Cortex of kidney (tissue), 1 donor: ENCODE measurements at places on chromosomes 3 and 15.

GRCh38 chr15:23860290-23861245 lies 173.5 kb upstream of the NDN start:
- no peak for DNase-seq

DNA sequence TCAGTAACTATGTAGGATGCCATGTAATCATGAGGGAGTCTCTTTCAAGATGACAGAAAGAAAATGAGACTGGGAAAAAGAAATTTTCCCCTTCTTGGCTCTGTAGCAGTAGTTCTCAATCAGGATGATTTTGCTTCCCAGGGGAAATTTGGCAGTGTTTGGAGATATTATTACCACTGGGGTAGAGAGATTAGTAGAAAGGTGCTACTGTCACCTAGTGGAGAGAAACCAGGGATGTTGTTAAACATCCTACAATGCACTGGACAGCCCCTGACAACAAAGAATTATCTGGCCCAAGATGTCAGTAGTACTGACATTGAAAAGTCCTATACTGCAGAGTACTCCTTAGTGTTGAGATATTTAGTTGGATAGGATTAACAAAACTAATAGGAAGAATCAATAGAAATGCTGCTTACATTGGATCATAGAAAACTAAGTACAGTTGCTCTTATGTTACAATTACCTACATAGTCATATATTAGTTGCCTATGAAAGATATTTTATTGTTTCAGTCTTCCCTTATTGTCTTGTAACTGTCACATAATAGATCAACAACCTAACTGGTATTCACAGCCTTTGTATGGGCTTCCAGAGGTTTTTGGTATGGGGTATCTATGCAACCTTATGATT lies 433.3 kb downstream of the RAP2B start:
- no peak for DNase-seq

- no peak for DNase-seq
These were observed 31.7 kb downstream of the FRMD5 start for GRCh38 chr15:44163370-44163769.

DNA sequence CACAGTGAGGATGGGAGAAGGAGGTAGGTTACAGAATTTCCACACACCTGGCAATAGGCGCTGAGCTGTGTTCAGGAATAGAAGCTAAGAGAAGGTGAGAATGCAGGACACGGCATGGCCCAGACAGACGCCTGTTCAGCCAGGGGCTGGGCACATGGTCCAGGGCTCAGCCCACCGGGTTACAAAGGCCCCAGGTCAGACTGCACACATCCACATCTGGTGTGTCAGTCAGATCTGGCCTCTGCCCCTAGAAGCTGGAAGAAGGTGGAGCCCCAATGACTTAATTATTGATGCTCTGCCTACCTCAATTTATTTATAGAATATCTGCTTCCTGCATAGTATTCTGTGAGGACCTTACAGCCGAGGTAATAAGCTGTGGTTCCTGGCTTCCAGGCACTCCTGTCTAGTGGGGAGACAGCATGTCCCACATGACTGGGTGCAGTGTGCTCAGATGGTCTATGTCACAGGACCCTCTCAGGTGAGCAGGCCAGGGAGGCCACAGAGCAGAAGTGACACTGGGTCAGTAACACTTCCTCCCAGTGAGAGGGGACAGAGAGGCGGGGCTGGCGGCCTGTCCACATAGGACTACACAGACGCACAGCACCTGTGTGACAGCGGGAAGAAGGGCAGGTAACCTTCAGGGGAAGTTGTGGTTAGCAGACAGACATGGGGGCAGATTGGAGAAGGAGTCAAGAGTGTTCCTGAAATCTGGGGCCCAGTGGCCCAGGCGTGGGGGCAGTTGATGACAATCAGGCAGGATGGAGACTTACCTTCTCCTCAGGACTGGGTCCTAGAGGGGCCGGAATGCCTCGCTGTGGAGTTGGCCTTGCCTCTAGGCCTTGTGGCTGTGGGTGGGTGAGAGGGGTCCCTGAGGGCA lies 38.6 kb upstream of the PLXNA1 start:
- no peak for DNase-seq

DNA sequence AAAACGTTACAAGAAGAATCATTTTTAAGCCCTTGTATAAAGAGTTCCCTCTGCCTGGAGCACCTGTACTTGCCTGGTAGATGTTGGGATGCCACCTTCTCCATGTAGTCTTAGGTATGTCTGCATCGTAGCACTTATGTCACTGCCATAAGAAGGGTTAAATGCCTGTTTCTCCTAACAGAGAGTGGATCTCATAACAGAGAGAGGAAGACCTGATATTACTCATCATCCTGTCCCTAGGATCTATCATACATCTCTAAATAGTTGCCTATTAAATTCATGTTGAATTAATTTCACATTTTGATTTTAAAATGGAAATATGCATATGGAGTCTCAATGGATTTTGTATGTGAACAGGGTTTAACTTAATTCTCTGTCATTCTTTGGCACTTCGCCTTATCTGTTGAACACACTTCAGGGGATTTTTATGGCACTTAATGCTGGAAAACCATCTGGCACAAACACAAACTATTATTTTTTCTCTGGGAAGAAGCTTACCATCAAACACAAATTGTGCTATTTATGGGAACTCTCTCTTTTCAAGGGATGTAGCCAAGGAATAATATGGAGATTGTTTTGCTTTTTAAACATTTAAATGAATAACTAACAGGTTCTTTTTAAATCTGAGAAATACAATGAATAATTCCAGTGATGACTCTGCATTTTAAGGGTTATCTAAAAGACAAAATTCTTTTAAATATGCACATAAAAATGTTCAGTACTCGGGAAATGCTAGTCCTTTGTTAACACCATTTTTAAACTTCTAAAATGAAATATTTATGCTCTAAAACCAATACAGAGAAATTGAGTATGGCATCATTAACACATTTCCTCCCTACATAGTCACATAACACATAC lies 230.7 kb downstream of the ZNF385D start:
- no peak for DNase-seq
